ENCODE measurements at places on chromosomes 7 and 10.

DNA sequence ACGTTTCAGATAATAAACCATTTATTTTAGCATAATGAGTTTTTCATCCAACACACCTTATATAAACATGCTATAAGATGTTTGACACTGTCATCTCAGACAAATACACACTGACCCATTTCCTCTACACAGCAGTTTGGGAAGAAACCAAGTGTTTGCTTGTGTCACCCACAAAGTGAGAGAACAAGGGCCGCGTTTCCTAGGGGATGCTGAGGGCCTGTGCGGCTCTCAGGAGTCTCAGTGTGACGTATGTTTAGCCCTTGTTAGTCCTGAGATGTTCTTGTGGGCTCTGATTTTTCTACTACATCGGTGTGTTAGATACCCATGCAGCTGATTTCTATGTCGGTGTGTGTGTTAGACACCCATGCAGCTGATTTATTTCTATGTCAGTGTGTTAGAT lies 266.3 kb downstream of the DIP2C start:
- no peak for DNase-seq

DNA sequence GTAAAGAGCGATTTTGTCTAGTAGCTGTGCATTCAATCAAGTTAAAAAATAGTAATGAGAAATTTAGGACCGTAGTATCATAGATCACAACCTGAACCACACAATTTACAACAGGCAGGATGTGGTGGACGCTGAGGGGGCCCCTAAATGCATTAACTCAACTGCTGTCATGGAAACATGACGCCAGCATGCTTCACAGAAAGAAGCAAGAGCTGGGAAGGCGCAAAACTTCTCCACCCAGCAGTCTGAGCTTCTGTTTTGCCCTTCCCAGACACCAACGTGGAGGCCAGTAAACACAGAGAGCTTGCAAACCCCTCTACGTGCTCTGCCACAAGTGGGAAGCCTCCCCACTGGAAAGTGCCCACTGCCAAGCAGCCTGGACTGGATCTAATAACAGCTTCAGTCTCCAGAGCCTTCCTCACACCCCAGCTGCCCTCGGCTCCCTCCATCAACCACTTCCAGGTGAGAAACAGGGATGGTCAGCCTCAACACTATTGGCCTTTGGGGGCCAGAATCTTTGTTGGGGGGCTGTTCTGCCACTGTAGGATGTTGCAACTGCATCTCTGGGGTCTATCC lies 151.8 kb downstream of the SFMBT2 start:
- no peak for DNase-seq

GRCh38 chr7:131327049-131327625 lies 539 bp upstream of the MKLN1 start:
- DNase-seq: peak; percentile 33

DNA sequence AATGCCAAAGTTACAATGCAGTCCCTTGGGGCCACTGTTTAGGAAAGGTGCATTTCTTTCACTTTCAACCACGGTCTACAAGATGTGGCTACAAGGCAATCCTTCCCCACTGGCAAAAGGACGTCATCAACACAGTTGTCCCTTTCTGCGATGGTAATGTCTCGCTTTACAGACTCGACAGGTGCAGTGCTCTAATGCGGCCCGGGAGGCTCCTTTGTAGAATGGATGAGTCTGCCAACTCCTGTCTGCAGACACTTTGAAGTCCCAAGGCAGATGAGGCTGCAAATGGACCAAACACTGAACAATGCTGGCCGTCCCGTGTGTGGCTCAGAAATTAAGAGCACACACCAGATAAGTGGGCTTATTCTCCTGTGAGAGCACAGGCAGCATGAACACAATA lies 133.7 kb downstream of the PIP4K2A start:
- no peak for DNase-seq

All from RWPE1 (cell line).